ENCODE measurements at places on chromosomes 2 and 18. TPM values are rescaled to one million over a fixed set of nuclear protein-coding genes. Genes with fewer than 3 reads are reported as not detected.
A peak's percentile ranks its signal among the peaks of the same experiment; 100 is the strongest.

- DNase-seq, result no peak
Measured at GRCh38 chr2:238704471-238705225, 143.2 kb upstream of the TWIST2 start.

- no peak for DNase-seq
Measured at GRCh38 chr18:66078925-66079800, 328.4 kb downstream of the CDH7 start.

DNA sequence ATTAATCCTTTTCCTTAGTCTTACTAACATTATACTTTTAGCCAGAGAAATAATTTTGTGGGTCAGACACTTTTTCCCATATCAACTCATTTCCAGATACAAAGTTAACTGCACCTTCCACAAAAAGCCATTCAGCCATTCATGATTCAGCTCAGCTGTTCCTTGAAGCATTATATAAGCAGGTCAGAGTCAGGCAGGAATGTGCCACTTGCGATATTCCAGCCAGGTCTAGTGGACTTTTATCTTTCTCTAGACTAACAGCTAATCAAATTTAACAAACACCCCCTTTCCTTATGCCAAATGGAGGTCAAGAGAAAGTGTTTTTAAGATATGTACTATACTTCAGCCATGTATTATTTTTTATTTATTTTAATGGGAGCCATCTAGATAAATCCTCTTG is 75.6 kb upstream of the EPB41L3 start:
- DNase-seq, result no peak

GRCh38 chr18:36141576-36141975 is 11.9 kb downstream of the ELP2 start:
- no peak for DNase-seq

DNA sequence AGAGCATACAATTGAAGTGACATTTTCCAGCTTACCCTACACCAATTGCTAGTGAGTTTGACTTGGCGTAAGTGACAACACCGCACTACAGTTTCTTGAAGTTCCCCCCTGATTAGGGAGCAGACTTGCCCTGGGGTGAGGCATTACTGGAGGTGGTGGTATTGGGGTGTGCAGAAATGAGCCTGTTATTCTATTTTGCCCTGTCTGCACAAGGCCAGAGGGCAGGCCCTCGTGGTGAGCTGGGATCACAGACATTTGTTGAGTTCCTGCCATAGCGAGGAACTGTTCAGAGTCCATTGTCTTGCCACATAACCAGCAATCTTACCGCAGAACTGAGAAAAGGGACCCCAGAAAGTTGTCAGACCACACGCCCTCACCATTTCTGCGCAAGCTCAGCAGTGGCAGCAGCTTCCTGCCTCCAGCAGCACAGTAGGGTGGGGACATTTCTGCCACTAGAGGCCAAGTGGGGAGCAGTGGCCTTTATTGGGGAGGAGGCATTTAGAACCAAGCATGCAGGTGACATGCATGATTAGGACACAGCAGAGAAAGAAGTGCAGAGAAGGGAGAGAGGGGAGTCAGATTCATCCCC is 103.6 kb upstream of the BCL2L11 start:
- DNase-seq, result no peak

DNA sequence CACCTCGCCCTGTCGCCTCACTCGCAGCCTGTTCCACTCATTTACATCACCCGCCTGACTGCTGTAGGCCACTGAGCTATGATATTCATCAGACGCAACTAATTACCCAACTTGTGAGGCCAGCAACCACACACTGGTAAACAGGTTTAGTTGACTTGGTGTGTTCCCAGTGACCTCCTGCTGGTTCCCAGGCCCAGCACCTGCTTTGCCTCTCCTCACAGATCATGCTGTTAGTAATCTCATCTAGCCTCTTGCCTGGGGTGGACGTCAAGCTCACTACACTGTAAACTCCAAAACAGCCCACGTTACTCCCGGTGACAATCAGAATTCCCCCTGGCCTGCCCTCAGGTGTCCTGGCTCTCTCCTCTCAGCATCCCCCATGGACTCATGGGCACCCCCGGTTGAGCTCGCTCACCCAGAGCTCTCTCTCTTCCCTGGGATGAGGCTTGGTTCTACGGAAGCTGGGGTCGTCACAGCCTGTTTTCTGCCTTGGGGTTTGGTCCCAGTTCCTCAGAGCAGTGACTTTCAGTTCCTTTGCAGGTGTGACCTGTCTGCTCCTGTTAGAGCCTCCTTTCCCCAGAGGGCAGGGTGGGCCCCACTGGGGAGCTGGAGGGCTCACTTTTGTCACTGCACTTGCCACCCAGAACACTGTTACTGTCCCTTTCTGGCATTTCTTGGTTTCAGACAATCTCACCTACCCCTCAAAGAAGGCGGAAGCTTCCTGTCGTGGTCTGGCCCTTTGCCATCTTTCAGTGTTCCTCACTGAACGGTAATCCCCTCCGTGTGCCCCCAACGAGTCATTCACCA is 40.3 kb downstream of the INPP5D start:
- peak; percentile 87 for DNase-seq

DNA sequence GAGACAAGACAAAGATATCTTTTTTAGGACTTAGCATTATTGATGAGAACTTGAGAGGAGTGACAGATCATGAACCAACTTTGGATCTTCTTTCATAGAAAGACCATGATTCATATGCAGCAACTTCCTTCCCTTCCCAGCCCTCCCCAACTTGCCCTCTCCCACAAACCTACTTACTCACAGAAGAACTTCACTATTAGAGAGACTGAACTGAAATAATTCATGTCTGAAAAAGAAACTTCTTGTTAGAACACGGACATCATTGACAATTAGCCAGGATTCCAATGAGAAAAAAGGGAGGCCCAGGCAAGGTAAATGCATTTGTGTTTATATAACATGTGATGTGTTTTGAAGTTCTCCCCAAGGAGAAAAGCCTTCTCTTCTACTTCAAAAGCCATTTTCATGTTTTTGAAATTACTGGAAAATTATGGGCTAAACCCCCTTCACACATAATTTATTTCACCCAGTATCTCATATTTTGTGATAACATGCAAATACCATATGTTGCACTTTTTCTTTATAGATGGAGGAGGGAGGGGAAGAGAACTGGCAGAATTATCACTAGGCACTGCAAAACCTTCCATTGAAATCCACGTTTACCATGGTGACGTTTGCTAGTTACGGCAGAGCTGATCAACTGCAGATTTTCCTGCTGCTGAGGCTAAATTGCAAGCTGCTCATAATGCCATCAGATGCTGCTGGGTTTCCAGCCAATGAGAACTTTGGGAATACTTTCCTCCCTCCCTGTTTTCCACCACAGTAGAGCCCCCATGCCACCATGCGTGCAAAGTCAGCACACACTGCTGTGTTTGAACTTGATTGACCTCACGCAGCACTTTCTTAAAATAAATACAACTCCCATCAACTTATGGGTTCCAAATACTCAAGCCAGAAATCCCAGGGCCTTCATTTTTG is 294.7 kb downstream of the MEIS1 start:
- no peak for DNase-seq

The DUSP2 gene
- total RNA-seq, result 429 TPM

The ITGA6 gene
- 16.8 TPM for total RNA-seq

The SCN3A gene
- total RNA-seq, result 0.10 TPM

The ZC3H15 gene
- 92.2 TPM for total RNA-seq

The GCG gene
- not detected for total RNA-seq

The TMEM169 gene
- total RNA-seq, result 0.57 TPM
